ENCODE measurements at places on chromosomes 2 and 18.
A peak's percentile ranks its signal among the peaks of the same experiment; 100 is the strongest.

- no peaks in the 10 kb centered on the region for H3K36me3 ChIP-seq
- H3K4me1 ChIP-seq: no peaks in the 10 kb centered on the region
- DNase-seq: no peak
- no peak overlapping the region for H3K27ac ChIP-seq
- no peak overlapping the region for H3K4me3 ChIP-seq
- no peaks in the 10 kb centered on the region for H3K27me3 ChIP-seq
Observed at GRCh38 chr18:67771271-67771670, 254.8 kb upstream of the DSEL start.

- no peaks in the 10 kb centered on the region for H3K36me3 ChIP-seq
- H3K4me1 ChIP-seq: peaks cover 3% of the 10 kb centered on the region
- no peak overlapping the region for H3K4me3 ChIP-seq
- DNase-seq: no peak
- no peak overlapping the region for H3K27ac ChIP-seq
Observed at GRCh38 chr18:8657050-8657820, 48.0 kb downstream of the RAB12 start.

DNA sequence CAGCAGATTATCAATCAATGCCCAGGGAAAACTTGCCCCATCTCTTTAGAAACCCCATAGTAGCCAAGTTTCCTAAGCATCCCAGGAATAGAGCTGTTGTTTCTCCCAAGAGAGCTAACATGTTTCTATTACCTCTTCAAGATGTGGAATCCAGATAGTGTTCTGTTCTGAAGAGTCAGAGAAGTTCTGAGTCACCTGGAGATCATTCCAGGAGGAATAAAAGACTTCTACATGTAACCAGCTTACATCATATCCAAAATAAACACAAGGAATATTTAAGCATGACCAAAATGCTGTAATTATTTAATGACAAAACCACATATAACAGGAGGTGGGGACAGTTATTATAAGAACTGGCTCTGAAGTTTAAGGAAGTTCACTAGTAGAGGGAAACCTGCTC lies 51.0 kb upstream of the GORASP2 start:
- DNase-seq: no peak
- H3K27me3 ChIP-seq: peaks cover 11% of the 10 kb centered on the region
- peaks cover 11% of the 10 kb centered on the region for H3K4me1 ChIP-seq
- peaks cover 3% of the 10 kb centered on the region for H3K36me3 ChIP-seq
- peak overlapping the region; percentile 36 for H3K4me3 ChIP-seq

- no peaks in the 10 kb centered on the region for H3K36me3 ChIP-seq
- H3K27ac ChIP-seq: no peak overlapping the region
- H3K4me1 ChIP-seq: no peaks in the 10 kb centered on the region
- no peak overlapping the region for H3K4me3 ChIP-seq
Observed at GRCh38 chr18:54787121-54787520, 41.2 kb upstream of the RAB27B start.

DNA sequence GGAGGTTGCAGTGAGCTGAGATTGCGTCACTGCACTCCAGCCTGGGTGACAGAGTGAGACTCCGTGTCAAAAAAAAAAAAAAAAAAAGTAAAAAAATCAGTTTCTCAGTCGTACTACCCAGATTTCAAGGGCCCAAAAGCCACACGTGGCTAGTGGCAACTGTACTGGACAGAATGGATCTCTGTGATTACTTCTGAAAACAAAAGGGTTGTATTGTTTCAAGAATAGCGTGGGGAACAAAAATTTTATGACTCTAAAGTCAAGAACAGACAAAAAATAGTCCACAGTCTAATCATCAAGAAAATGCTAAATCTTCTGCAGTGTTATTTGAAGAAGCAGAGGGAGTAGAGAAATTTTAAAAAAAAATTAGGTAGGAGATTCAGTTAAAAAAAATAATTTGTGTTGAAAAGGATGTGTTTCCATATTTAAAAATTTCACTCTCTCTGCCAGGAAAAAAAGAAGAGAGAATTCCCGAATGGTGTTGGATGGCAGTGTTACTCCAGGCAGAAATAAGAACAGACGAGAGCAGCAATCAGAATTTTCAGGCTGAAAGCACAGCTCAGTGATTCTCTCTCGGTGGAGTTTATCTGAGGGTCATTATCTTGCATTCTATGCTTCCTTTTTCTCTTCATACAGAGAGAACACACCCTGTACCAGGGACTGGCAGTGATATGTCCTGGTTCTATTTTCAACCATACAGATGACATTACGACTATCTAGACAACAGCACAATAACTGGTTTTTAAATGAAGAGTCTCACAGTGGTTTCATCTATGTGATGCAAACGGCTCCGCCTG lies 61.8 kb downstream of the CABYR start:
- no peaks in the 10 kb centered on the region for H3K36me3 ChIP-seq
- H3K4me3 ChIP-seq: no peak overlapping the region
- no peak overlapping the region for H3K27ac ChIP-seq
- peaks cover 22% of the 10 kb centered on the region for H3K27me3 ChIP-seq
- DNase-seq: no peak

- no peaks in the 10 kb centered on the region for H3K4me1 ChIP-seq
- H3K4me3 ChIP-seq: no peak overlapping the region
- H3K27ac ChIP-seq: no peak overlapping the region
- no peak for DNase-seq
Observed at GRCh38 chr18:666177-666576, 8.7 kb downstream of the TYMS start.

DNA sequence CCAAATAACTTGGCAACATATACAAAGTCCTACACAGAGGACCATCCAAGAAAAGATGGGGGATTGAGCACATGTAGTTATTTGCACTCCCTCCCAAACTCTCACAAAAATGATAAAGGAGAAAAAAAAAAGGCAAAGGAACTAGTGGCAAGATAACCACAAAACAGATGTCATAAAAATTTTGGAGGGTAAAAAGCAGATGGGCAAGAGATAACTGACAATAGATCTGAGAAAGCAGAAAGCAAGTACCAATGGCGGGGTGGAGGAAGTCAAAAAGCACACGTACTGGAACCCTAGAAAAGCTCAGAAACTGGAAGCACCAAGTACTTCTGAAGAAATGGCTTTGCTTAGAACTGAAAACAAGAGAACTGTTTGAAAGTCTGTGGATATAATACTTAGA lies 82.0 kb downstream of the WDPCP start:
- no peaks in the 10 kb centered on the region for H3K27me3 ChIP-seq
- no peak overlapping the region for H3K4me3 ChIP-seq
- DNase-seq: no peak
- H3K27ac ChIP-seq: peak overlapping the region; percentile 12
- no peaks in the 10 kb centered on the region for H3K36me3 ChIP-seq
- H3K4me1 ChIP-seq: peaks cover 24% of the 10 kb centered on the region

GRCh38 chr2:81589406-81589805 lies 1284.9 kb upstream of the LRRTM1 start:
- no peaks in the 10 kb centered on the region for H3K27me3 ChIP-seq
- no peak overlapping the region for H3K27ac ChIP-seq
- DNase-seq: no peak

DNA sequence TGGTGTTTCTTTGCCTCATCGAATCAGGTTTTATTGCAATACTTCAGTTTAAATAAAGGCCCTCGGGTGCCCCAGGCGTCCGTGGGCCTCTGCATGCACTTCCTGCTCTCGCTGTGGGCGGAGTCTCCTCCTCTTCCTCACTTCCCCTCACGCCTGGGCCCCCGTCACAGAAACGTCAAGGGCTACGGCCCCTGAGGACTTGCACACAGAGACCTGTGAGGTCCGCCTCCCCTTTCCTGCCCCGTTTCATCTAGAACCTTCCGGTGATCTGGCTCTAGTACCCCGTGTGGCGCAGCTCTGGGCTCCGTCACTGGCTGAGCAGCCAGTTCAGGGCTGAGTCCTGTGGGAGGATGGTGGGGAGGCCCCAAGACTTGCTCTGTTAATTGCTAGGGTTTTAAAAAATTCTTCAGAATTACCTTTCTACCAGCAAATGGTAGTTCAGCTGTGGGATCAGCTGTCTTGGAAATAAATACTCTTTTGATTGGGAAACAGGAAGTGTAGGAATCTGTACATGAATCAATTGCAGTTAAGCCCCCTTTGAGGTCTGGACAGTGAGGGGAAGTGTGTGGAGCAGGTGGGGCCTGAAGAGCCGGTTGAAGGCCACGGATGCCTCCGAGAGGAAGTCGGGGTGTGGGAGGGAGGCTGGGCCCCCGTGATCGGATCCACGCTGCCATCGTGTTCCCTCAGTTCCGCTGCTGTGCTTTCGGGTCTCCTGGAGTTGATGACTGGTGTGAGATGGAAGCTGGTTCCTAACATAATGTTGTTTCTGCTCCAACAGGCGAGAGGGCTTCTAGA lies 10.2 kb downstream of the NFATC1 start:
- no peaks in the 10 kb centered on the region for H3K27me3 ChIP-seq
- peaks cover 36% of the 10 kb centered on the region for H3K4me1 ChIP-seq
- peak overlapping the region; percentile 98 for H3K27ac ChIP-seq
- DNase-seq: peak; percentile 81
- peak overlapping the region; percentile 78 for H3K4me3 ChIP-seq

- no peak overlapping the region for H3K4me3 ChIP-seq
- no peaks in the 10 kb centered on the region for H3K4me1 ChIP-seq
- no peaks in the 10 kb centered on the region for H3K27me3 ChIP-seq
- no peaks in the 10 kb centered on the region for H3K36me3 ChIP-seq
- H3K27ac ChIP-seq: no peak overlapping the region
Observed at GRCh38 chr2:229273723-229274338, 2.7 kb upstream of the PID1 start.

DNA sequence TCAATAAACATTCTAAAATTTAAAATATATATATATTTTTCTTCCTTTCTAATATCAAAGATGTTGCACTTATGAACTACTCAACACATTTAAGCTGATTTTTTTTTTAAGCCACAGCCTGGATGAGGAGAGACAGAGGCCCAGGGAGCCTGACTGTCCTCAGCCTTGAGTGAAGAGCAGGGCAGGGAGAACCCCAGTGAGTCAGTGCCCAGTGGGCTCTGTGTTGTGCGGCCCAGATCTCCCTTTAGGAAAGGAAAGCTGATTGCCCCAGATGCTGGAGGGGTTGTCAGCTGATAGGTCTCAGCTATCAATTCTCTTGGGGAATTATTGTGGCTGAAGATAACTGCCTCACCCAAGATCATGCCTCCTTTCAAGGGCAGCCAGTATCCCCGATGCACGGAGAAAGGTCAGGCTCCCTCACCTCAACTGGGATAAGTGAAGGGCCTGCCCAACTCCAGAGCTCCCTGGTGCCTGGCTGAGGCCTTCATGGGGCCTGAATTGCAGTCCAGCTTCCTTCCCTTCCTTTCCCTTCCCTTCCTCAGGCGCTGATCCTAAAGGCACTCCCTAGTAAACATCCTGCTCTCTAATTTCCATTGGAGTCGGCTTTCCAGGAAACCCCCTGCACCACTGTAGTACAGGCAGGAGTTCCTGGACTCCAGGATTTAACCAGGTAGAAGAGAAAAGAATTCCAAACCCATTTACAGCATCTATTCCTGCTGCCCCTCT lies 106.9 kb upstream of the ATL2 start:
- no peaks in the 10 kb centered on the region for H3K4me1 ChIP-seq
- H3K36me3 ChIP-seq: no peaks in the 10 kb centered on the region
- no peak overlapping the region for H3K27ac ChIP-seq
- H3K27me3 ChIP-seq: peaks cover 3% of the 10 kb centered on the region
- H3K4me3 ChIP-seq: no peak overlapping the region
- no peak for DNase-seq

DNA sequence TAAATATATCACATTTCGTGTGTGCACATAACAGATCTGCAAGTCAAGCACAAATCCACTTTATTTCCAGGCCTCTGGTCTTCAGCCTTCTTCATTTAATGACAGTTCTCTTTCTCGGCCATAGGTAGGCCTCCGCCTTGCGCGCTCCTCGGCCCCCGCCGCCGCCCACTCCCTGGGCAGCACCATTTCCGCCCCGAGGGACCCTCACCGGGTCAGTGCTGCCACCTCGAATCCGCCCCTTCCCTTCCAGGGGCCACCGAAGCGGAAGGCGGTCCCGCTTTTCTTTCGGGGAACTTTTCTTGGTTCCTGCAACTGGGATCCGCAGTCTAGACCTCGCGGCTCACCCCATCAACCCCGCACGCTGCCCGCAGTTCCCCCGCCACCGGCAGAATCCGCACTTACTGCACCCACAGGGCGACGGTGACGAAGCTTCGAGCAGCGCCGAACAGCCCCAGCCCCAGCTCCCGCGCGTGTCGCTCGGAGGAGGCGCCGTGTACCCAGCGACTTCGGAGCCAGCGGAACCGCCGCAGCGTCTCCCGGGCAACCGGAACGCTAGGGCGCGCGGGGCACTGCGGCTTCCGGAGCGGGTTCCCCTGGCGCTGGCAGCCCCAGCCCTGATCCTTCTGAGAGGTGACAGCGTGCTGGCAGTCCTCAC lies at the start of gene CDKL4:
Gene CDKL4 (minus strand): TSS at position 502 of the 655 bp plus-strand sequence.
- no peak for DNase-seq
- peak within 1 kb of the TSS; percentile 87 for H3K4me3 ChIP-seq
- peak within 1 kb of the TSS; percentile 74 for H3K27ac ChIP-seq
- H3K27me3 ChIP-seq: no peaks in the 10 kb centered on the region
- peaks cover 14% of the 10 kb centered on the region for H3K4me1 ChIP-seq
- H3K36me3 ChIP-seq: peaks cover 10% of the 10 kb centered on the region

DNA sequence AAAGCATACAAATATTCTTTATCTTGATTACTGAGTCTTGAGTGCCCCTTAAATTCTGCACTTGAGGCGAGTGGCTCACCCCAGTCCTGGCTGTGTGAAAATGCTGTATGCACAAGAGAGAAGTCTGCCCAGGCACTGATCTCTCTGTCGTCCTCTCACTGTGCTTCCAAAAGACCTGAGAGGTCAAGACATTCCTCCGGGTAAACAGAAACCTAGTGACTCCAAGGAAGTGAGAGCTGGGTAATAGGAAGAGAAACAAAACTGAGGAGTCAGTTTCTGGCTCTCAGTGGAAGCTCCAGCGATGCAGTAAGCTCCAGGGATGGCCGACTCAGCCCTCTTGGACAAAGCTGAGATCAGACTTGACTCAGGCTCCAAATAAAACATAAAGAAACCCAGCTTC lies 70.9 kb downstream of the AAK1 start:
- no peak overlapping the region for H3K4me3 ChIP-seq
- DNase-seq: no peak
- H3K36me3 ChIP-seq: peaks cover 4% of the 10 kb centered on the region
- H3K27me3 ChIP-seq: no peaks in the 10 kb centered on the region
- H3K27ac ChIP-seq: peak overlapping the region; percentile 86
- H3K4me1 ChIP-seq: peaks cover 74% of the 10 kb centered on the region

GRCh38 chr2:138486363-138487198 lies 15.0 kb upstream of the SPOPL start:
- H3K36me3 ChIP-seq: no peaks in the 10 kb centered on the region
- H3K4me3 ChIP-seq: no peak overlapping the region
- H3K27me3 ChIP-seq: no peaks in the 10 kb centered on the region
